Hematopoietic multipotent progenitor cell treated with erythropoietin and hydrocortisone succinate and interleukin-3 and kit ligand, for 6 days (in vitro differentiated cells): ENCODE measurements at places on chromosomes 3 and 15.

- no peak for DNase-seq
Measured at GRCh38 chr3:73513260-73513659, 111.5 kb downstream of the PDZRN3 start.

DNA sequence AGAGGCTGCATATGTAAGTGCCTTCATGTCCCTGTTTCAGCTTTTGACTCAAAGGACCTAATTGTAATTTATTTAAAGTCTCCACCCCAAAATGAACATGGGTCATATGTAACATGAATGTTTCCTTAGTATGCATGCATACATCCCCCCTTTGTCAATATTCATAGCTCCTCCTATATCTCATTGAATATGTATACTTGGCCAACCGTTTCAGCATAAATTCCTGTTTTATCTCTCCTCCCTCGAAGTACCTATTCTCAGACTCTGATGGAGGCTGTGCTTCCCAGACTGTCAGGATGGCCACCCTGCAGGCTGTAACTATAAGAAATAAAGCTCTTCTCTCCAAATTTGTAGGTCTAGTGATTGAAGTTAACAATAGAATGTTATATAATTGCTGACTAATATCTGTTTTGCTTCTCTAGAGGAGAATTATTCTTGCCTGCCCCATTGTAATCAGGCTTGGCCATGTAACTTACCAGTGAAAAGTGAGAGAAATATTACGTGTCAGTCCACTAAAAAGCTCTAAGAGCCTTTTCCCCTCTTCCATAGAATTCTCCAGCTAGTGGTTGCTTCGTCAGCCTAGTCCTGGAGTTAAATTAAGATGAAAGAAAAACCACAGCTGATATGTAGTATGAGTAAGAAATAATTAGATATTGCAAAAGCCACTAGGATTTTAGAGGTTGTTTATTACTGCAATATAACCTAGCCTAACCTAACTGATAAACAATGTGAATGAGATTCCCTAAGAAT lies 245.1 kb downstream of the ZNF385D start:
- no peak for DNase-seq

DNA sequence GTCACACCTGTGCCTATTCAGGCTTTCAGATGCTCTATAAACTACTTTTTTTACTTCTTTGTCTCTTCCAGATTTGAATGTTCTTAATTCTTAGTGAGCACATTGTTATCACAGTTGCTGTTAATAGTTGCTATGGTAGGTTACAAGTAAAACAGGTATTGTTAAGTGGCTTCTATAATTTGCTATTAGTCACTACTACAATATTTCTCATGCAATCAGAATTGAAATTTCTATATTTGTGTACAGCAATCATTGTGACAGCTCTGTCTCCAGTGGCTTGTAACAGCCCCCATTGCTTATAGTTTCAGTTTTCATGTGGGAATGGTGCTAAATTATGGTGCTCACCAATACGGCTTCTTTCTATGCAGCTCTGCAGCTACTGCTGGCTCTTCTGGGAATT lies 318.4 kb upstream of the GOLIM4 start:
- DNase-seq, result no peak

DNA sequence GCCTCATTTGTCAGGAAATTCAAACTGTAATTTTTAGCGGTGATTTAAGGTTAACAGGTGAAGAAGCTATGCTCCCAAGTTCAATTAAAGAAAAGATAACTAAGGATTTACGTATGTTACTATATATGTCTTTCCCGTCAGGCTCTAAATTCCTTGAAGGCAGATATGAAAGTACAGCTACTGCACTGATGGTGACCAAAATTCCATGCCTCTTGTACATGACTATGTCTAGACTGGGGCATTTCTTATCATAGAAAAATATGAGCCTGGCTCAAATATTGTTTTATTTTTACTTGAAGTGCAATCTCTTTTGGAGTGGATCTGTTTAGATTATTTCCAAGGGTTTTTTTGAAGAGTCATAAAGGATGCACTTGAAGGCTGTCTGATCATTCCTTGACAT lies 647.1 kb upstream of the KCNMB2 start:
- DNase-seq, result no peak

- peak; percentile 49 for DNase-seq
Measured at GRCh38 chr3:30948426-30948825, 54.0 kb upstream of the GADL1 start.

GRCh38 chr15:89211678-89212170 lies 9.7 kb downstream of the RLBP1 start:
- DNase-seq, result no peak

DNA sequence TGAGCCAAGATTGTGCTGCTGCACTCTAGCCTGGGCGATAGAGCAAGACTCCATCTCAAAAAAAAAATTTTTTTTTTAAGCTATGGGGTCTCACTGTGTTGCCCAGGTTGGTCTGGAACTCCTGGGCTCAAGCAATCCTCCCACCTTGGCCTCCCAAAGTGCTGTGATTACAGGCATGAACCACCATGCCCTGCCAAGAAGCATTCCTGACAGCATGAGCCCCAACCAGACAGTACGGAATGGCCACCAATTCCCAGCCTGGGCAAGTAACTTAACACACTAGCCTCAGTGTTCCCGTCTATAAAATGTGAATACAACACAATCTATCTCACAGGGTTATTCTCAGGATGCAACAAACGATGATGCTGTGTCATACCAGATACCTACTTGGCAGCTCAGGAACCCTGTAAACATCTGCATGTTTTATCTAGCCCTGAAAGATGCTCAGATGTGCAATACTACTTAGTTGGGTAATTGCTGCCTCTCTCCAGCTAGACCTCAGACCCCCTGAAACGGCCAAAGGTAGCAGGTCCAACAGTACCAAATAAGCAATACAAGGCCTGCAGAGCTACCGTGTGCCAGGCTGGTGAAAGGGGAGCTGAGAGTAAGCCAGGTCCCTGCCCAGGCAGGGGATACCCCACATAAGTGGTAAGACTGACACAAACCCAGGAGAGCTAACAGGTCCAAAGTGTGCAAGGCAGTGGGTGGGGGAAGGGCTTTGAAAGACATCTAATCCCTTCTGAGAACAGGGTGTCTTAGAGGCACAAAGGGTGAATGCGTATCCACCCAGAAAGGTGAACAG lies 1.9 kb downstream of the TKT start:
- DNase-seq, result peak; percentile 59
